ENCODE measurements at places on chromosomes 4 and X.

GRCh38 chr4:145299380-145300076 lies 119.1 kb upstream of the OTUD4 start:
- no peak for DNase-seq

- DNase-seq = no peak
Measured at GRCh38 chr4:88119943-88120342, 38.5 kb downstream of the ABCG2 start.

DNA sequence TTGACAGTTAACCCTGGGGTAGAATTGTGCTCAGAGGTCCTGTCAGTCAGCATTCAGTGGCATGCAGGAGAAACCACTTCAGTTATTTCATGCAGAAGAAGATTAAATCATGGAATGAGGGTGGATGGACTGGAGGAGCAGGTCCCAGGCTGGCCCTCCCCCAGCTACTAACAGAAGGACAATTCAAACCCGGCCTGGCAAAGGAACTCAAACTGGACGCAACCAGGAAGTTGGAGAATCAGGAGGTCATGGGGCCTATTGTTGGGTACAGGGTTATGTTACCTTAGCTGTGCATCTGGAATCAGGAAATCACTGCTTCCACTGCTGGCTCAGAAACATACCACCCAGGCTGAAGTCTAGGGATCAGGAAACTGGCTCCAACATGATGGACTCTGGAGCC lies 121.4 kb downstream of the GPAT3 start:
- no peak for DNase-seq

DNA sequence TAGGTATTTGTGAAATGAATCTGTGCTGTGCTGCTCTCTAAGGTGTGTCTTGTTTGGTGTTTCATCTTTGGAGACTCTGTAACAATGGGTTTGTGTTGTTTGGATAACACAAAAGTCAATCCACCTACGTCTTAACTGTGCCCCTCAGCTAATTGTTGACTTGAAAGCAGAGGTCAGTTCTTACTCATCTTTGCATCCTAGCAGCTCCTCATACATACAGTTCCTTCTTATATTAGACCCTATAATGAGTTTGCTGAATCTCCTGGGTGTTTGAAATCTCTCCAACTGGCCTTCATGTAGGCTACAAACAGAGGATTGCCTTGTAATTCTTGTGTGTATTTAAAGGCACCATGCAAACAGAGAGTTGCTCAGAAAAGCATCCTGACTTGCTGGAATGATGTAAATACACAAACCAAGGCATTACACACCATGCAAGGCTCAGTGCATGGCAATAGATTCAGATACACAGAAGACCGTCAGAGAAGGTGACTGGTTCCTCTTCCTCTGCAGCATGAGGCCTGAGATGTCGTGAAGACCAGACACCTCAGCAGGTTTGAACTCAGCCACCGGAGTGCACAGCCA lies 220.0 kb upstream of the JADE1 start:
- no peak for DNase-seq

All from DMS 273 treated with DMSO at 0.1 percent for 48 hours (cell line).